ENCODE measurements at places on chromosomes 5 and 9.
A peak's percentile ranks its signal among the peaks of the same experiment; 100 is the strongest.

DNA sequence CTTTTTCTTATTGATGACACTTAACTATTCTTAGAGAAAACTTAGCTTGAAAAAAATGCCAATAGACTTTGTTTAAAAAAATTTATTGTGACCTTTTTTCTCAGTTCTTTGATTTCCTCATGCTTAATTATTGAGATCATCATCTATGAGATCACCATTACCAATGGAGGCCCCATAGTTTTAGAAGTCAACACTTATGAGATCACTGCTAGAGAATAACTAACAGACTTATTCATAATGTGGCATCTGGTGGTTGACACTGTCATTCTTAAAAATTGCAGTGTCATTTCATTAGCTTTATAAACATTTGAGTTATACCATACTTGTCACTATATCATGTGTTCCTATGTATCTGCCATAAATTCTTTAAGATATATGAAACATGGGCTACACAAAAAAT, 14.9 kb upstream of the FEM1C start:
- DNase-seq: no peak

DNA sequence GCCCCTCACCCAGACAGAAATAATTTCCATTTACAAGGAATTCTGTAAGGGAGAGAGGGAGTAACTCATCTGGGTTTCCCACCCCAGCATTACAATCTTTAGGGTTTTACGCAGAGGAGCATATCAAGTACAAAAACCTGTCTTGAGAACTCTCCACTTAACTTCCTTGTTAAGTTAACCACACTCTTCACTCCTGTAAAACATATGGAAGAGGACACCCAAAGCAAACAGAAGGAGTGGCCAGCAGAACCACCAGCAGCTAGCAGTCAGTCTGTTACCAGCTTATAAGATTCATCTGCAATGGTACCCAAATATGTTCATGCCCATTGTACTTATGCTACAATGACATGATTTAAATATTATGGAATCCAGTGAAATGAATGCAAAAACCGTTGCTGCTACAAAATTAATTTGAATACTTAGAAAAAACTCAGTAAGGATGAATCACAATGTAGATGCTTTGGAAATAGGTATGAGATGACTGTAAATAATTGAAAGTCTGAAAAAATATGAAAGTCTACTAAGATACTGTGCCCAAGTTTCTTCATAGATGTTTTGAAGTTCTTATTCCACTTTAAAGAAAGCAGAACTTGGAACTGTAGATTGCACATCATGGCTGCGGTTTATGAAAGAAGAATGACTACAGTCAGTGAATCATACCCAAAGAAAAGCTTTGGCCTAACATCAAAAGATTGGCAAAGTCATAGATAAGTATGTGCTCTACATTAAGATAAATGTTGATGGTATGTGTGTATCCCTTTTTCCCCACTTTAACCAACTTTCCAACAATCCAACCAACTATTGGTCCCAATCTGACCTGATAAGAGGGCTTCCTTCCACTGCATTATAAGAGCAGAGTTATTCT, 233.6 kb downstream of the ACTL7B start:
- no peak for DNase-seq

DNA sequence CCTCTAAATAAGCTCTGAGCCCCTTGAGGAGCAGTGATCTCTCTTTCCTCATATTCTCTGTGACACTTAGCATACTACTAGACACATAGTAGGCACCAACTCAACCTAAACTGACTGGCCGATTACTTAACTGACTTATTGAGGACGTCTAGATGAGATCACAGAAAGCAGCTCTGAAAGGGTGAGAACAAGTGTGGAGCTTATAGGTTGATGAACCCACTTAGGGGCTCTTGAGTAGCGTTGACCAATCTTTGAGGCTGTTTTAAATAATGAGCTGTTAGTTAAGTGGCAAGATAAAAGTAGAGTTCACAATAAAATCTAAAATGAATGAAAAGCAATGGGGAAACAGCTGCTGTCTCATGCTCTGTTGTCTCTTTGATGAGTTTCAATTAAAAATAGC, 124.7 kb upstream of the TNPO1 start:
- DNase-seq: no peak

DNA sequence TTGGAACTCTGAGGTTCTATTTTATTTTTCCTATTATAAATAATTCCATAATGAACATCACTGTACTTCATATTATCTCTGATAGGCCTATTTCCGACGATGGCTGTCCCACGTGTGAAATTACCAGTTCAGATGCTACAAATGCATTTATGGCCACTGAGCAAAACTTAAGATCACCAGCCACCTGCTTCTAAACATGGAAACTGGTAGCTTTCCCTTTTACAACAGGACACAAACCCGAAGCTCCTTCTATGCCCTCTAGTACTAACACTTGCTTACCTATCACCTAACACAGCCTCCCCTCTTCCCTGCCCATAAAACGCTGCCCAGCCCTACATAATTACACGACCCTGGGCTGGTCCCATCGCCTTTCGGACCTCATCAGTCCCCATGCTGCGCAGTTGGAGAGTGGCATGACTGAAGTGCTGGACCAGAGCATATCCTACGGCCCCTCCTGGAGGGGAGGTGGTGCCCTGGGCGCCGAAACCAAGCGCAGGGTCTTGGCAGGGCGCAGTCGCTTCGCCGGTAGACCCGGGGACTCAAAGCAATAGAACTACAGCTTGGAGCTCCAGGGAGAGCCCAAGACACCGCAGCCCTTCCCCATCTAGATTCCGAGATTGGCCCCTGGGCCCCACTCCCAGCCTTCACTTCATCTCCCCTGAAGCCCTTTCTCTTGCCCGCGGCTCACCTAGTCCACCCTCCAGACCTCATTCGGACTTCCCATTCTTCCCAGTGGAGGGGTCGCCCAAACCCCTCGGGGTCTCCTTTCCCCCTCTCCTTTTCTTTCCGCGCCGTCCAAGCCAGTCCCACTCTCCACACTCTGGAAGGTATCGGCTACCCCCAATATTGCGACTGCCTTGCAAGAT, 1.0 kb upstream of the SAP30L start:
- no peak for DNase-seq

GRCh38 chr5:153153086-153153485, 337.4 kb upstream of the GRIA1 start:
- DNase-seq: no peak

GRCh38 chr9:126146254-126147145, 180.1 kb upstream of the MVB12B start:
- DNase-seq: peak; percentile 31

GRCh38 chr5:158917731-158918130, 182.0 kb downstream of the EBF1 start:
- DNase-seq: no peak

DNA sequence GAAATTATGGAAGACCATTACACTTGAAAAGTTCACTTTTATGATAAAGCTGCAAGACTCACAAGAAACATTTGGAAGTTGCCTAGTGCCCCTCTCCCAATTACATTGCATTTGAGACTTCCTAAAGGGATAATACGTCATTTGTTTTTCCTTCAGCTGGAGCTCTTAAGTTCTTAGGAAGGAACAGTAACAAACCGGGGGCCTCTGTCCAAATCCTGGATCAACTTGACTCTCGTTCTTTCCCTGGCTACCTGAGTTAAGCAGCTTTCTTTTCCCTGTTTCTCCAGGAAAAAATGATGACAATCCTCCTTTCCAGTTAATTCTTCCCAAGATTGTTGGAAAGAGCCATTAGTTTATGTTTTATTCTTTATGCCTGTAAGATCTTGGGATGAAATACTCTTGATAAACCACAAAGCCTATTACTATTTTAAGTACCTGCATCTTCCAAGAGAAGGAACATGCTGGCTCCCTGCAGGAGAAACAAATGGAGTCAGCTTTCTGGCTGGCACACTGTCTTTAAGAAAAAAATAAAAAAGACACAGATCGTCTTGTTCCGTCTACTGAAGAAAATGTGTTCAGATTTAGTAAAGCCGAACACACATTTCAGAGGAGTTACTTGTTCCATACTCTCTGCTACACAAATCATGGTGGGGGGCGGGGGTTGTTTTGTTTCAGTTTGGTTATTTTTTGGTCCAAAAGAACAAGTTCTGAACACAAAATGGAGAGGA, 297.9 kb downstream of the EFNA5 start:
- DNase-seq: no peak

DNA sequence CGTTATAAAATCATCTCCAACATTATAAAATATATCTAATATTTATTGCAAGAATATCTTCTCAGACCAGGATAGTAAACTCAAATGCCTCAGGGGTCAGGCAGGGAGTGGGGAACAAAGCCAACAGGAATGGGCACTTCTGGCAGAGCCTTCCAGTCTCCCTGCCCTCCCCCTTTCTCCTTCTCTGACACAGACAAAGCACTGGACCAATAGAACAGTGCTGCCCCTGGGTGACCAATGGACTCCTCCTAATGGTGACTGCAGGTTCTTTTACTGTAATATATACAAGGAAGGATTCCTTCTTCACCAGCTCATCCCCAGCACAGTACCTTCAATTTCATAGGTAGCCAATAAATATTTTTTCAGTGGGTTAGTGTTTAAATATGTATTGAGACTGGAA, 31.1 kb upstream of the MAMDC2 start:
- DNase-seq: no peak

GRCh38 chr5:148847456-148847855, 21.0 kb downstream of the ADRB2 start:
- no peak for DNase-seq

DNA sequence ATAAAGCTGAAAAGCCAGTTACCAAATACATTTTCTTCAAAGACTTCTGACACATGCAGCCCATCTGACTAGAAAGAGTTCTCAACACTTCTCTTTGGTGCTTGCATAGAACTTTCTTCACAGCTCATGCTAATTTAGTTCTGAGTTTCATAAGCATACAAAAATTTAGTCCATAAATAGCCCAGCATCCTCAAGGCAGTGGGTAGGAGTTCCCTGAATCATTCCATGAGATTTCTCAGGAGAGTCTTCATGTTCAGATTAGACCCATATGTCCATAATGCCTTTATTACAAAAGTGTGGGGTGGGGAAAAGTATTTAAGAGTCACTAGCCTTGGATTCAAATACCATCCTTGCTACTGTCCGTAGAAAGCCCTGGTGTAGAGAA, 290.2 kb upstream of the RGMB start:
- DNase-seq: no peak

DNA sequence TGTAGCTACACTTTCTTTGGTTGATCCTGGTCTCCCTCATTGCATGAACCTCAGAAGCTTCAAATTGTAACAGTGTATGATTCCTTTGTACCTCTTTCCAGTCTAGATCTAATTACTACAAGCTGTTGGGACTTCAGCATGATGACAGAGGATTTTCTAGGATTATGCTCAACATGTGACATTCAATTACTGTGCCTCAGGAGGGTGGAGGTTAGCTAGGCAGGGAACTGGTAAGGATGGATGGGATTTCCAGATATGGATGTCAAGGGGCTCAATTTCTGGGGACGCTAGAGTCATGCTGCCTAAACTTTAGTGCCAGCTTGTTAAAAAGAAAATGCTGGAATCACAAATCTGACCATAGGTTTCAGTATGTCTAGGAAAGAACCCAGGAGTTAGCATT, 29.2 kb upstream of the GLRA1 start:
- no peak for DNase-seq

- DNase-seq: no peak
Observed at GRCh38 chr5:3590967-3591900, 4.4 kb upstream of the IRX1 start.

- peak; percentile 14 for DNase-seq
Observed at GRCh38 chr5:125196481-125197111, 450.2 kb upstream of the ZNF608 start.

GRCh38 chr9:85594316-85594715, 147.4 kb downstream of the AGTPBP1 start:
- DNase-seq: no peak

DNA sequence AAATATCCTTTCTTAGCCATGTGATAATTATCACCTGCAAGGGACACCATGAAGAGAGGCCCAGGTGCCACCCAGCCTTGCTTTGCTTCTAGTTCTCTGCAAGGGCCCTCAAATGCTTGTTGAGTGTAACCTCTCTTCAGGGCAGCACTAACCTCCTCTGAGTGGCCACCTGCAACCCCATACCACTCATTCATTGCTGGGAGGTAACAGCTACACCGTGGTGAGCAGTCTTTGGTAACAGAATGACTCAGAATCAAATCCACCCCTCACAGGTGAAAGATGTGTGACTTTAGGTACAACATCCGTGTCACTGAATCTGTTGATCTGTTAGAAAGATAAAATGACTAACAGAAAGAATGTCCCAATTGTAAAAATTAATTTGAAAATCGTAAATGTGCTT, 365.1 kb upstream of the TRPC7 start:
- no peak for DNase-seq

GRCh38 chr5:57903458-57903857, 420.8 kb upstream of the ACTBL2 start:
- DNase-seq: no peak

GRCh38 chr5:143124593-143124992, 278.9 kb downstream of the NR3C1 start:
- no peak for DNase-seq

DNA sequence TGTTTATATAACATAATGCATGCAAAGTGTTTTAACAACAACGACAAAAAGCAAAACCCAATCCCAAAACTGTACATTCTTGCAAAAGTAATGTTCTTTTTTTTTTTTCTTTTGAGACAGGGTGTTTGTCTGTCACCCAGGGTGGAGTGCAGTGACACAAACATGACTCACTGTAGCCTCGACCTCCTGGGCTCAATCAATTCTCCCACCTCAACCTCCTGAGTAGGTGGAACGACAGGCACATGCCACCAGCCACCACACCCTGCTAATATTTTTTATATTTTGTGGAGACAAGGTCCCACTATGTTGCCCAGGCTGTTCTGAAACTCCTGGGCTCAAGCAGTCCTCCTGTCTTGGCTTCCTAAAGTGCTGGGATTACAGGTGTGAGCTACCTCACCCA, 13.6 kb upstream of the HAVCR1 start:
- DNase-seq: no peak

GRCh38 chr5:139108063-139108824, 89.9 kb downstream of the SIL1 start:
- peak; percentile 83 for DNase-seq

GRCh38 chr5:14598225-14598624, 16.6 kb downstream of the OTULINL start:
- no peak for DNase-seq

- no peak for DNase-seq
Observed at GRCh38 chr5:79091064-79091463, 20.5 kb upstream of the BHMT start.

- no peak for DNase-seq
Observed at GRCh38 chr5:140557965-140558364, 692 bp upstream of the SRA1 start.

DNA sequence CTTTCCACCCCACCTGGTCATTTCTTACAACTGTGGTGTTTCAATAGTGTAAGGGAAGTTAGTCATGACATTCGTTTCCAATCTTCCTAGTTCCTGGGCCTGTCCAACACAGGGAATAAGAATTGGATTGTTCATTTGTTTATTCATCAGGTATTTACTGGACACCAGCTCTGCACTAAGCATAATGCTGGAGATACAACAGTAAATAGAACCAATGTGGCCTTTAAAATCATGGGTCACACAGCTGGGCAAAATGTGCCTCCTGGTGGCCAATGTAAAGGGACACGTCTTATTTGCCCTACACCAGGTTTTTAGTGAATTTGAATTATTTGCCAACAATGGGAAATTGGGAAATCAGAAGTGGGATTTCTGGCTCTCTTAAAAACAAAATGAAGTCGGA, 10.4 kb downstream of the ABLIM3 start:
- DNase-seq: no peak
